ENCODE measurements at places on chromosomes 6 and 20.

GRCh38 chr20:18983796-18984195 lies 170.2 kb downstream of the SCP2D1 start:
- no peak for DNase-seq

DNA sequence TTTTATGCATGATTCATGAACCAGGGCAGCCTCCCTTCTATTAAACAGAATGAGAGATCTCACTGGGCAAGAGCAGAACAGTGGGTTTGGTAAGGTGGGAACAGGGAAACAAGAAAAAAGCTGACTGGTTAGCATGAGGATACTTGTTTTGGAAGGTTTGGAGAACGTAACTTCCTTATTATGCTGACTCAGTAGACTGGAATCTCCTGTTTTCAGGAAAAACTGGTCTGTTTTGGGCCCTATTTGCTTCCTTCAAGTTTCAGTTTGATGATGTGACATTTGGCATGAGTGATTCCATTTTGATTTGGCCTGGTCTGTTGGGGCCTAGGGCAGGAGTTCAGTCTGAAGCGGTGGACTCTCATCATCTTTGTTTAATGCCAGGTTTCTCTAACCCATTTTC lies 172.0 kb downstream of the MYLK4 start:
- no peak for DNase-seq

DNA sequence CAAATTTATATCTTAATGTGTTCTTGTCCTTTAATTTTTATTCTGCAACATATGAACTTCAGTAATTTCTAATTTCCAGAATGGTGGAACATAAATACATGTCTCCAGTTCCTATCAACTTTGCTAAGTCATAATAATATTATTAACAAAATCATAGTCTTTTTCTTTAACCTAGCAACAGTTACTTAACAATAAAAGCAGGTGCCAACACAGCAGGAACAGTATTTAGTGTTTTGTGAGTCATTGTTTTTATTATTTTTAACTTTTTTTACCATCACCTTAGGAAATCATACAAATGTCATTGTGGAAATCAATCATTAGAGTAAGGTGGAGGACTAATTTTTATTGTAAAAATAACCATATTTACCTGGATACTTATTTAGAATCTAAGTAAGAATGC lies 133.5 kb downstream of the PLCB1 start:
- no peak for DNase-seq

DNA sequence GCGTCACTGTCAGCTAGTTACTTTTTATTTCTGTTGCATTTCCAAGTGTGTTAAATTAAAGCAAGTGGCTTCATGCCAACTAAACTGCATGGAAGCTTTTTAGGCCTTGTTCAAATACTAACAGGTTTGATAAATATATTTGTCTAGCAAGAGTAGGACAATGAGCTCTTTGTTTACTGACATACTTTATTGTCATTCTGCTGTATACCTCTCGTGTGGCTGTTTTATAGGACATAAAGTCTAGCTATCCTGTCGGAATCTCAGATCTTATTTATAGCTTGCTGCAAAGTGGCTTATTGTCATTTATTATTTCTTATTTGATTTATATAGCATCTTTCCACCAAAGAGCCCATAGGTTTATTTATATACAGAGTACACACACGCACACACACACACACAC lies 711.1 kb downstream of the KIF16B start:
- no peak for DNase-seq

DNA sequence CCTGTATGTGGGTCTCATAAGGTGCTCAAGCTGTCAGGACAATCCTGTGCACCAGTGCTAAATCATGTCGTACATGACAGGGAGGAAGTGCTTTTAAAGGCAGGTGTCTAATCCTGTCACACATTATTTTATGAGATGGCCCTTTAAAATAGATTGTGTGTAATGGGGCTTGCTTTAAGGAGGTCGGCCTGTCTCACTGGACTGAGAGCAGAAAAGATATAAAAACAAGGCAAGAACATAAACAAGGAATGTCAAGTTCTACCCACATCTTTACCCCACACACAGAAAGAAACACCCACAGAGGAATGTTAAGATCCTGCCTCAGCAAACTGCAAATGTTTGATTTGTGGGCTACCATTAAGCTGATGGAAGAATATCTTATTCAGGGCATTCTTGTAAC lies 279.0 kb downstream of the FOXA2 start:
- DNase-seq = no peak

DNA sequence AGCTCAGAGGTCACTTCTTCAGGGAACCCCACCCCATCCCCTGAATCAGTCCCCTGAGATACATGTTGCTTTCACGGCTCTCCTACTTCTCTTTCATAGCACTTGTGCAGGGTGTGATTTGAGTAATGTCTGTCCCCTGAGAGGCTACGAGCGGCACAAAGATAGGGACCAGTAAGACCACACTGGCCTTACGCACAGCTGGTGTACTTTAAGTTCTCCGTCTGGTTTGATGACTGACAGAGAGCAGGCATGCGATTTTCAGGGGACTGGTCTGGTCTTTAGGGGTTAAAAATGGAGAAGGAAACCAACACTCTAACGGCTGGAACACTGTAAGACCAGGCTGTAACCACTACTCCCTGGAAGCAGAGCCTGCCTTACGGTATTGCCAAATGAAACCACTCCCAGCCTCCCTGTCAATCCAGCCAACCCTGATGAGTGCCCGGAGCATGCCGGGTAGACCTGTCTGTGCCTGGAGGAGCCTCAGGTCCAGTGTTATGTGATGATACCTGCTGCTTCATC lies 47.1 kb downstream of the ELMO2 start:
- DNase-seq = peak; percentile 20

Measured in right hindlimb (tissue), 1 donor.